ENCODE measurements at places on chromosomes 3 and 15.

GRCh38 chr15:77187751-77188464 is 117.0 kb upstream of the TSPAN3 start:
- DNase-seq = no peak

DNA sequence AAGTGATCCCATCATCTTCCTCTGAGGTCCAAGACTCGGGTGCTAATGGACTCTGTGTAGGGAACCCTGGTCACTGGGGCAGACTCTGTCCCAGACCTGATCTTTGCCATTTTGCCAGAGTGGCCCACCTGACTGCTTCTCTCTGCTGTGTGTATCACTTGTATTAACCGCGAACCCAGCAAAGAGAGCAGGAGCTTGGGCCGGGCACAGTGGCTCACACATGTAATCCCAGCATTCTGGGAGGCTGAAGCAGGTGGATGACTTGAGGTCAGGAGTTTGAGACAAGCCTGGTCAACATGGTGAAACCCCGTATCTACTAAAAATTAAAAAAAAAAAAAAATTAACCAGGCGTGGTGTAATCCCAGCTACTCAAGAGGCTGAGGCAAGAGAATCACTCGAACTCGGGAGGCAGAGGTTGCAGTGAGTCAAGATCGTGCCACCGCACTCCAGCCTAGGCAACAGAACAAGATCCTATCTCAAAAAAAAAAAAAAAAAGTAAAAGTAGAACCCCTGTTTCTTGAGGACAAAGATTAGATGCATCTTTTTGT is 32.9 kb upstream of the CYP11A1 start:
- DNase-seq = no peak

DNA sequence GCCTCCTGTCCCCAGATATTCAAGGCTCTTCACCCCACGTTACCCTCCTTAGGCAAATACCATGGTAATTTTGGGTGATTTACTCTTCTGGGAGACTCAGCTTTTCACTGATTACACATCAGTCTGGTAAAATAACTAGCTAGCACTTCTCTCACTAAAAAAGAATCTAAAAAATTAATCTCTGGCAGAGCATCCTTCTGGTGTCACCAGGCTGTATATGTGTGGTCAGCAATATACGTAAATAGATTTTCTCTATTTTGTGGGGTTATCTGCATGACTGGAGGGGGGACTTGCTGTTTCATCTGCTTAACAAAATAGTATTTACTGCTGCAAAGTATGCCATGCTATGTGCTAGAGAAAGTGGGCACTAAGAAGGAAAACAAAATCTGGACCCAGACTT is 45.1 kb downstream of the LRRC28 start:
- no peak for DNase-seq

- DNase-seq = no peak
Observed at GRCh38 chr3:8455526-8456411, 45.9 kb upstream of the LMCD1 start.

GRCh38 chr3:3587647-3587972 is 211.6 kb upstream of the LRRN1 start:
- no peak for DNase-seq

DNA sequence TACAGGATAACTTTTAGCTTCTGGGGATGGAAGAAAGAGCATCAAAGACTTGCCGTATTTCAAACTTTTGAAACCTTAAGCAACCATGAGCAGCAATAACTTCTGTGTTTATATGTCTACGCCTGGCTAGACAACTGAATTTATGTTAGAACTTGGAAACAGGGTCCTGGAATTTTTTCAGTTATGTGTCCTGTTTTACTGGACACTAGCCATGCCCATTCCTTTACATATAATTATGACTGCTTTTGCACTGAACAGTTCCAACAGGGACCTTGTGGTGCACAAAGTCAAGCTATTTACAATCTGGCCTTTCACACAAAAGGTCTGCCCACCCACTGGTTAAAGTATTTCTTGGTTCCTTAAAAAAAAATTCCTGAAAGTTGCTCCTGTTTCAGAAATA is 37.1 kb downstream of the TJP1 start:
- no peak for DNase-seq

DNA sequence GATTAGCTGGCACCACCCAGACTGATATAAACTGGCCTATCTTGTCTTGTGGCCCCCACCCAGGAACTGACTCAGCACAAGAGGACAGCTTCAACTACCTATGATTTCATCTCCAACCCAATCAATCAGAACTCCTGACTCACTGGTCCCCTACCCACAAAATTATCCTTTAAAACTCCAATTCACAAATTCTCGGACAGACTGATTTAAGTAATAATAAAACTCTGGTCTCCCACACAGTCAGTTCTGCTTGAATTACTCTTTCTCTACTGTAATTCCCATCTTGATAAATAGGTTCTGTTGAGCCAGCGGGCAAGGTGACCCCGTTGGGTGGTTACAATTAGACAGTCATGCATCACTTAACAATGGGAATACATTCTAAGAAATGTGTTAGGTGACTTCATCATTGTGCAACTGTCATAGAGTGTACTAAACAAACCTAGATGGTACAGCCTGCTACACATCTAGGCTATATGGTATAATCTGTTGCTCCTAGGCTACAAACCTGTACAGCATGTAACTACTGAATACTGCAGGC is 48.1 kb upstream of the MAP4 start:
- no peak for DNase-seq

DNA sequence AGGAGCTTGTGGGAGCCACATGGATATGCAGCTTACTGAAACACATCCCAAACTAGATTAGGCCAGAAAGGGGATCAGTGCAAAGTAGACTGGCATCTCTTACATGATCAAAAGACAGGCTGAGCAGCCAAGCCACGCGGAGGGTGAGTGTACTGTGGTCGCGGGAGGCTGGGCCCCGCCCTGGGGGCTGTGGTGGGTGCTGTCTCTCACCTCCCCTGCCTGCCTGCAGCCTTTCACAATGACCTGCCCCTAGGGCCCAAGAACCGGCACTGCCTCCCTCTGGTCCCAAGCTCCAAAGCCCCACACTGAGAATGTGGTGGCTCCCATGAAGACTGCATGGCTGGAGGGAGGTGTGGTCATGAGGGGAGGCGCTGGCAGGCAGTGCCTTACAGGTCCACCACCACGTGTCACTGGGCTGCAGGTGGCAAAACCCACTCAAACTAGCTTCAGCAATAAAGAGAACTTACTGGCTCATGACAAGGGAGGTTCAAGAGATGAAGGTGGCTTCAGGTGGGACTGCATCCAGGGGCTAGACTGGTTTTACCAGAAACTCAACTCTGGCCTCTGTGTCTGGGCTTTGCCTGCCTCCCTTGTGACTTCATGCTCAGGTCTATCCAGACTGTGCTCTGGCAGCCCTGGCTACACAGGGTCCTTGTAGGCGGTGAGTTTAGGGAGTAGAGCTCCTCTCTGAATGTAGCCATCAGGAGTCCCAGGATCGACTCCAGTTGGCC is 27.4 kb upstream of the PLXND1 start:
- no peak for DNase-seq

DNA sequence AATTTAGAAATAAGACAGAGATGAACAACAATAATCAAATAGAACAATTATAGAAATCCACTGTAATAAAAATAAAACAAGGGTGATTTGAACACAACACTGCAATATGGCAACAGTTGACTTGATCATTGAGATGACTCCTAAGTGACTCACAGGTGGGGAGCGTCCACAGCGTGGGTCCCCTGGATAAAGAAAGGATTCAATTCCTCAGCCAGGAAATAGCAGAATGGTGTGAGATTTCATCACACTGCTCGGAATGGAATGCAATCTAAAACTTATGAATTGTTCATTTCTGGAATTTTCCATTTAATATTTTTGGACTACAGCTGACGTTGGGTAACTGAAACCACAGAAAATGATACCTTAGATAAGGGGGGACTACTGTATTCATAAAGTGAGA is 82.0 kb downstream of the CNTN3 start:
- DNase-seq = no peak

- DNase-seq = peak; percentile 64
Observed at GRCh38 chr15:90087454-90088154, 14.7 kb downstream of the IDH2 start.

DNA sequence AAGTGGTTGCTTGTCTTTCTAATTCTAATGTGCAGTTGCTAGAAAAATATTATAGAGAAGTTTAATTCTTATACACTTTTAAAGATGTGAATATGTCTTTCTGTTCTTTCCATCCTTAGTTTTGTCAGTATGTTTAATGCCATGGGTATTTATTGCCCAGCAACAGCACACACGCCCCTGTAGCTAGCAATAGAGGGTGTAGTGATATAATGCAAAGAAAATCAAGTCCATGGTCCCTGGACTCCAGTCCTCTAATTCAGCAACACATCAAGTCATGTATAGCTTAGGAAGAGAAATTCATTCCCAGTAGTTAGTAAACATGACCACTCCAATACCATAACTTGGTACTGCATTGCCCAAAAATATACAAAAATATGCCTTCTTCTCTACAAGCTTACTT is 292.4 kb upstream of the NR2F2 start:
- DNase-seq = no peak

GRCh38 chr15:88166082-88166993 is 90.2 kb downstream of the NTRK3 start:
- DNase-seq = no peak

GRCh38 chr15:68387381-68388143 is 44.4 kb downstream of the ITGA11 start:
- DNase-seq = no peak

DNA sequence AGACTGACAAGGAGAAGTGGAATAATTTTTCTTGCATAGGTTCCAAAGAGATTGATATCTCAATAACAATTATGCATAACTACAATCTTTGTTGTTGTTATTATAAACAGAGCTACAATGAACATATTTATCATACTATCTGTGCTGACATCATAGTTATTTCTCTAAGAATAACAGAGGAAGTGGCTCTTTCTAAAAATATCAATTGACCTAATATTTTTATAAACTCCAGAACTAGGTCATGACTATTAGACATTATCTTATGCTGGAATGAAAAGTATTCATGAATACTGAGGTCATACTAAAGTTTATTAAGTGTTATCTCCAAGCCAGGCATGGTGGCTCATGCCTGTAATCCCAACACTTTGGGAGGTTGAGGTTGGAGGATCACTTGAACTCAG is 114.1 kb downstream of the DCLK3 start:
- no peak for DNase-seq

GRCh38 chr3:166060789-166061479 is 223.7 kb upstream of the BCHE start:
- no peak for DNase-seq

GRCh38 chr3:152243721-152244516 is 24.8 kb upstream of the MBNL1 start:
- DNase-seq = no peak

- DNase-seq = no peak
Observed at GRCh38 chr3:106529738-106530137, 660.9 kb upstream of the CBLB start.

DNA sequence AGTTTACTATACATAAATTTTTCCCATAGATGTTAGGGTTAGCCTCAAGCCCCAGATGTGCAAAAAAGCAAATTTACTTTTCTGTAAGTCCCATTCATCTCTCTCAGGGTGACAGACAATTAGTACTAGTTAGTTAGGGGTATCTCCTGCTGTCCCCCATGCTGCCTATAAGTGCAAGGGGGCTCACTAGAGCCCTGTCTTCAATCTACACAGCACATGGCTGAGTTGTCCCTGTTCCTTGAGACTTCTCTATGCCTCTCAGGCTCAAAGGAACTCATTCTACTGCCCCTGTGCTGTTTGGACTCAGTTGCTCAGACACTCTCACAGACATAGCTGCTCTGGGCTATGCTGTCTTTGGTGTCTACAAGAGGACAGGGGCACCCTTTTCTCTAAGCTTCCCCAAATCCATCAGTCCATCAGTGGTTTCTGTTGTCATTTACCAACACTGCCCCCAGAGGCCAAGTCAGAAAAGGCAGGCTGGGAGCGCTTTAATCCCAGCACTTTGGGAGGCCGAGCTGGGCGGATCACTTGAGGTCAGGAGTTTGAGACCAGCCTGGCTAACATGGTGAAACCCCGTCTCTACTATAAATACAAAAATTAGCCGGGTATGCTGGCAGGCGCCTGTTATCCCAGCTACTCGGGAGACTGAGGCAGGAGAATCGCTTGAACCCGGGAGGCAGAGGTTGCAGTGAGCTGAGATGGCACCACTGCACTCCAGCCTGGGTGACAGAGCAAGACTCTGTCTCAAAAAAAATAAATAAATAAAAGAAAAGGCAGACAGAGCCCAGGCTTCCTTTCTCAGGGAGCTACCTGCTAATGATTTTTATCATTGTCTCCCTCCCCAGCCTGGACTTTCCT is 31.4 kb upstream of the PRTG start:
- no peak for DNase-seq

DNA sequence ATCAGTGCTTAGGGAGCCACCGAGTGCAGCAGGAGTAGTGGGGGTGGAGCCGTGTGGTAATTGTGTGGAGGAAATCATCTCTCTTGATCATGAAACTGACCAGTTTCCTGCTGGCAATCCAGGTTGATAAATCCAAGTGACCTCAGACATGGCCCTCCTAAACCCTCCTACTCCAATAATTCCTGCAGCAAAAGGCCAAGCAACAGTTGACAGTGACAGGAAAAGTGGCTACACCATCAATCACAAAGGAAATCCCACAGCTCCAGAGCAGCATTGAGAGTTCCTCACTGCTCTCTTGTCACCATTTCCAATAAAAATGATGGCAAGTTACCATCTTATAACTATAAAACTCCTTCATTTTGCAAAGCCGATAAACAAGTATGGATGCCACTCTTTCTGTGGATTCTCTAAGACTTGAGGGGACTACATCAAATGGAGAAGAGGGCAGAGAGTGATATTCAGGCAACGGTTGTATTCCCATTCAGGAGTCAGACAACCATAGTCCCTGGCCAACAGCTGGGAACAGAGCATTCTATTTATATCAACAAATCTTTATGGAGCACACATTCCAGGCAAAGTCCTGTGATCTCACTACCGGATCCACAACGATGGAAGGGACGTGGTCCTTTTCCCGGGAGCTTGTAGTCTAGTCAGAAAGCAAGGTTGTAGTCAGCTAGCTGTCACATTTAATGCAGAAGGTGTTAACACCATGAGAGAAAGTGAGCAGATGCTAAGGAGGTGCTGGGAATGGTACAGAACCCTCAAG is 312.5 kb upstream of the CTNNB1 start:
- DNase-seq = no peak

- no peak for DNase-seq
Observed at GRCh38 chr3:187082758-187083375, 56.4 kb downstream of the RPL39L start.

GRCh38 chr3:184405075-184406030 is 25.5 kb downstream of the CHRD start:
- no peak for DNase-seq

GRCh38 chr3:154137036-154137435 is 15.8 kb downstream of the ARHGEF26 start:
- no peak for DNase-seq

Measured in SW480 (cell line).